Tongue (tissue), 3 donors: ENCODE measurements at places on chromosomes 6 and 20. TPM values are rescaled to one million over a fixed set of nuclear protein-coding genes. Genes with fewer than 3 reads are reported as not detected.

Gene HLA-DRA
- 43.7 TPM for total RNA-seq

DNA sequence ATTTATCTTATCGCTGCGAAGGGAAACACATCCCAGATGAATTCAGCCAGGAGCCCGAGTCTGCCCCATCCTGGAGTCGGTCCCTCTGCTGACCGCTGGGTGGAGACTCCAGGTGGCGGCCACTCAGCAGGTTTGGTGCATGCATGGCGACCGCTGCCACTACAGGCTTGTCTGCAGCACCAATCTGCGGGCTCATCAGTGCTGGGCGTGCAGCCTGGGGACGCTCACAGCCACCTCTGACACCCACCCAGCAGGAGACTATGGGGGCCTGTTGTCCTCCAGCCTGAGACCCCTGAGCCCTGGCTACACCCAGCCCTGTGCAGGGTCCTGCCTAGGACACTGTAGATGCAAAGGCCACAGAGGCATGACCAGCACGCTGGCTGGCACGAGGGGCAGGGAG lies 40.5 kb upstream of the GATA5 start:
- no peak for DNase-seq

Gene SRMS
- total RNA-seq = not detected

DNA sequence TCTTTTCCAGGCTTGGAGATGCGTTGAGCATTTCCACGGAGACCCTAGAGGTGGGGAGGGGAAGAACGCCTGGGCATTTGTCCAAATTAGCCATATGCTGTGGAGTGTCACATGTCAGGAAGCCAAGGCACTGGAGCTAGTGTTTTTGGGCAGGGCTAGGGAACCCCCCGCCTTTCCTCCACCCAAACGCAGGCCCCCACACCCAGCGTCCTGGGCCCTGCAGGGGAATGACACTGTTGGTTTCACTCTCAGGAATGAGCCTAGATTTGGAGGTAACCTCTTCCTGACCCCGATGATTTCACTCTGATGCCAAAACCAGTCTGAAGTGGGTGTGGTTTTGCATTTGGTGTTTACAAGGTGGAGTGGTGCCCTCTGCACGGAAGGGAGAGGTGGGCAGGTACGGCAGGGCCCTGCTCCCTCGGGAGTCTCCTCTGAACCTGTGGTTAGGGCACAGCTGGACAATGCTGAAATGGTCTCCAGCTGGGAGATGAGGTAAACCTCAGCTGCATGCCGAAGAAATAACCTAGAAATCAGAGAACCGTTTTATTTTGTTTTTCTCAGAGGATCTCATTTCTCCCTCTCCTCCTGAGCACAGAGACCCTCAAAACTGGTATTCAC lies 29.5 kb downstream of the MTHFD1L start:
- peak; percentile 96 for DNase-seq

- no peak for DNase-seq
Observed at GRCh38 chr6:110185879-110186278, 5.7 kb downstream of the CDC40 start.
